ENCODE measurements at places on chromosomes 12 and 14.
A peak's percentile ranks its signal among the peaks of the same experiment; 100 is the strongest.

DNA sequence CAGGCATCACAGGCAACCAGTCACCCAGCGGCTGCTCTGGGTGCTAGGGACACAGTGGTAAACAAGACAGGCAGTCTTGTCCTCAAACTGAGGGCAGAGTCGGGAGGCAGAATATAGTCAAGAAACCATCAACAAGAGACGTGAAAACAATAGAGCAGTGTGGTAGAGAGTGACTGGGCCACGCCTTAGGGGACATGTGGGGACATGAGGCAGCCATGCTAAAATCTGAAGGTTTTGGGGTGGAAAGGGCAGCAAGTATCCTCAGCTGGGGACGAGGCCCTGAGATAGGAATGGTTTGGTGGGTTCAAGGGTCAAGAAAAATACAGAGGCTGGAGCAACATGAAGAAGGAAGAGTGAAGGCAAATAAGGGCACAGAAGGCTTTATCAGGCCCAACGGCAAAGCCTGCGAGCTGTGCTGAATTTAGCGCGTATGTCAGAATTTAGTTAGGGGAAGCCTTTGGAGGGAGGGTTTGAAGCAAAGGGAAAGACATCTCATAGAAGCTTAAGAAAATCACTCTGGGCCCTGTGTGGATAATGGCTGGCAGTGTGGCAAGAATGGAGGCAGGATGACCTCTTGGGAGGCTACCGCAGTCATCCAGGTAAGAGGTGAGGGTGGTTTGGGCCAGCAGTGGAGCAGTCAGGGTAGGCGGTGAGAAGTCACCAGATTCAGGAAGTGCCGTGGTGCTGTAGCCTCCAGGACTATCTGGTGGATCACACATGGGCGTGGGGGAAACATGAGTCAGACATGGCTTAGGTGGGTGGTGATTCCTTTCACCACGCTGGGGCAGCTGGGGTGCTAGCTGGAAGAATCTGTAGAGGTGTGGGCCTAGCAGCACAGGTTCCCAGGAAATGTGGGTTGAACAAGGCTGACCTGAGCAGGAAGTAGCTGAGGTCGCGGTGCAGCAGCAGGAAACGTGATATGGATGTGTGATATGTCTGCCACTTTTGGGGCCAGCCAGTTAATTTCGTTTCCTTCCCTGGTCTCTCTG is 3.0 kb downstream of the EVL start:
- no peak for DNase-seq

GRCh38 chr14:21215130-21215878 is 53.9 kb downstream of the HNRNPC start:
- DNase-seq = no peak

- no peak for DNase-seq
These were observed 25.9 kb downstream of the SLCO1A2 start for GRCh38 chr12:21308785-21309184.

DNA sequence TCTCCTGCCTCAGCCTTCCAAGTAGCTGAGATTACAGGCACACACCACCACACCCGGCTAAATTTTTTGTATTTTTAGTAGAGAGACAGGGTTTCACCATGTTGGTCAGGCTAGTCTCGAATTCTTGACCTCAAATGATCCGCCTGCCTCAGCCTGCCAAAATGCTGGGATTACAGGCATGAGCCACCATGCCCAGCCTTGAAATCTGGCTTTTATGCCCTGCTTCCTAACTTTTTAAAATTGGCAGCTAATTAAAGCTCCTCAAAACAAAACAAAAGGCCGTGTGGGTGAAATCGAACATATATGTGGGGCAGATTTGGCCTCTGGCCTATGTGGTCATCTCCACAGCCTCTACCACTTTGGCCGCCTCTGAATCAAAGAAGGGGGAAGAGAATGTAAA is 37.9 kb downstream of the KCTD10 start:
- no peak for DNase-seq

DNA sequence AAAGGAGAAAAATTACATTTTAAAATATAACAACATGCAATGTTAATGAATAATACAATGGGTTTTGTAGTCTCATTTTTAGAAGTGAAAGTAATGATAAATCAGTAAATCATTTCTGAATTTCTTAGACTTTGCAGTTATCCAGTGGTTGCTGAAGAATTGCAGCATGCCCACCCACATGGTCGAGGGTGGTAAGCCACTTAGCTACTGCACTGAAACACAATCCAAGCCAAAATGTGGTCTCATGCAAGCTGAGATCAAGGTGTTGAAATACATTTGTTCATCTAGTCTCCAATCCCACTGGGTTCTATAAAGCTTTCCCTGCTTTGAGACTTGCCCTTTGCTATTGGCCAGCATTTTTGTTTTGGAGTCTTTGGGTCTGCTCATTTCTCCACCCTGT is 247.9 kb downstream of the NELL2 start:
- no peak for DNase-seq

GRCh38 chr14:74476107-74476506 is 17.0 kb downstream of the NPC2 start:
- DNase-seq = no peak

- DNase-seq = no peak
These were observed 324.8 kb upstream of the FAR2 start for GRCh38 chr12:28824193-28824846.

DNA sequence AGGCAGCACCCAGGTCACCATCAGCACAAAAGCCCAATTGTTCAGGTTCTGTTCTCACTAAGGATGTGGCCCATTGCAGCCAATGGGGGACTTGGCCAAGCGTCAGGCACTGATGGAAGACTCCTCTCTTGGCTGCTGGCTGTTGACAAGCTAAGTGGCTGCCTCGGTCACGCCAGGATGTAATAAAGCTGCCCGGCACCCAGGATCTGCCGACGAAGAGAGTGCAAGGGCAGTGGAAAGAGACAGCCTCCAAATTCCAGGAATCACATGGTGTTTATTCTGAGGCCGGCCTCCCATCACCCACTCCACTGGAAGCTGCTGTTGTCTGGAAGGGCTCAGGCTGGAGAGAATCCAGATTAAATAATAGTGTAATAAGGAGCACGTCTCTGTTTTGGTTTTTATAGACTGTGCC is 451.8 kb upstream of the TBX3 start:
- peak; percentile 67 for DNase-seq

DNA sequence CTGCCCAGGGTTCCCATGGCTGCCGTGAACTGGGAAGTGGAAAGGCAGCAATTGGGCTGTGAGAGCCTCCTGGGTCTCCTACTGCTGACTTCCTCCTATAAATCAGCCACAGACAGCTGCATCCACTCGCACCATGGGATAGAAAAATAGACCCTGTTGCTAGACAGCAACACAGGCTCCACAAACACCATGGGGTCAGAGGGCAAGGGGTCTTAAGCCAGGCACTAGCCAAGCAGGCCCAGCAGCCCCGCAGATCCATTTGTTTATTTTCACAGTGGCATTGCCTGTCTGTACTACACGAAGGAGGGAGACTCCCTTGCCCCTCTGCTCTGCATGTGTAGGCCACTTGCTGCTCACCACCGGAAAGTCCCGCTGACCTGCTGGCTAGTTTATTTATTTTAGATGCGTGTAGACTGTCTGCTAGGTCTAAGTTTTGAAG is 139.8 kb downstream of the DACT1 start:
- DNase-seq = no peak

- no peak for DNase-seq
These were observed 116.5 kb downstream of the TTC6 start for GRCh38 chr14:37711831-37712475.

DNA sequence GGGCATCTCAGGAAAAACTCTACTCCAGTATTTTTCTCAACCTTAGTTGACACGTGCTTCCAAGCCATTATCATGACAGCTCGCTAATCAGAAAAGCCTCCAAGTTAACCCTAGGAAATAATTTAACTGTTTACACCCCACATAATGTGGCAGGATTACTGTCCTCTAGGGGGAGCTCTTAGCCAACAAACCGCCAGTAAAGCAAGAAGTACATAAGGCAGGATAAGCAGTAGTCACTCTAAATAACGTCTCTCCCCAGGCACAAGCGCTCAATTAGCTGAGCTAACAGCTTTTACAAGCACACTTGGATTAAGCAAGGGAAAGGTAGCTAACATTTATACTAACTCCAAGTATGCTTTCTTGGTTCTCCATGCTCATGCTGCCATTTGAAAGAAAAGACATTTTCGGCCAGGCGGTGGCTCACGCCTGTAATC is 22.8 kb downstream of the APOBEC1 start:
- DNase-seq = no peak

GRCh38 chr12:64004641-64005040 is 160.1 kb downstream of the SRGAP1 start:
- no peak for DNase-seq

GRCh38 chr12:74431801-74432200 is 105.8 kb upstream of the ATXN7L3B start:
- no peak for DNase-seq

DNA sequence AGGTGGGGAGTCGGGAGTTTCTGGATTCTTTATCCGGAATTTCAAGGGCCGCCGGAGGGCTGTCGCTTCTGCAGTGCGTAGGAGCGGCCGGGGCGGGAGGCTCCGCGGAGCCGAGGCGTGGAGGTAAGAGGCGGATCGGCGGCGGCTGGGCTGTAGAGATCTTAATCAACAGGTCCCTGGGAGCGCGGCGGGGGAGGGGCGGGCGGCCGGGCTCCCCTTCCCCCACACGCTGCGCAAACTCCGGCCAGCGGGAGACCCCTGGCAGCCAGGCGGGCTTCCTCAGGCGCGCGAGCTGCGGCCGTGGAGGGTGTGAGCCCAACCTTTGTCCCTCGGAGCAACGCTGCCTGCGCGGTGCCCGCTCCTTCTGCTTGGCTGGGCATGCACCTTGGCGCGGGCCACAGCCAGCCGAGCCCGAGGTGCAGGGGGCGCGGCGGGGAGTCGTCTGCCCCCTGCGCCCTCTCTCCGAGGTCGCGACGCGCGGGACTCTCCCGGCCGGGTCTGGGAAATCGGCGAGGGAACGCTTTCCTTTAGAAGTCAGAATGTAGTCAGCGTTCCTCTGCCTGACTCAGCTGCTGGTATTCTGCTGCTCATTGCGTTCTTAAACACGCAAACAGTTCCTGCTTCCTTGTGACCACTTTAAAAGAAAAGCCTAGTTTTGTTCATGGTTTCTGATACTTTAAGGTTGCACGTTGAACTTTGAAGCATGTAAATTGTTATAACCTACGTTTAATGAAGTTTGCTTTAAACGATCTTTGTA is at the start of gene PALS1:
TSS of gene PALS1 (plus strand) at position 25 of the 757 bp plus-strand sequence. CDS start 37,736 bp downstream, outside the sequence.
- peak; percentile 69 for DNase-seq

Data from AG20443 (cell line).